ELF-1 (cell line): ENCODE measurements at places on chromosomes 7 and 10.

DNA sequence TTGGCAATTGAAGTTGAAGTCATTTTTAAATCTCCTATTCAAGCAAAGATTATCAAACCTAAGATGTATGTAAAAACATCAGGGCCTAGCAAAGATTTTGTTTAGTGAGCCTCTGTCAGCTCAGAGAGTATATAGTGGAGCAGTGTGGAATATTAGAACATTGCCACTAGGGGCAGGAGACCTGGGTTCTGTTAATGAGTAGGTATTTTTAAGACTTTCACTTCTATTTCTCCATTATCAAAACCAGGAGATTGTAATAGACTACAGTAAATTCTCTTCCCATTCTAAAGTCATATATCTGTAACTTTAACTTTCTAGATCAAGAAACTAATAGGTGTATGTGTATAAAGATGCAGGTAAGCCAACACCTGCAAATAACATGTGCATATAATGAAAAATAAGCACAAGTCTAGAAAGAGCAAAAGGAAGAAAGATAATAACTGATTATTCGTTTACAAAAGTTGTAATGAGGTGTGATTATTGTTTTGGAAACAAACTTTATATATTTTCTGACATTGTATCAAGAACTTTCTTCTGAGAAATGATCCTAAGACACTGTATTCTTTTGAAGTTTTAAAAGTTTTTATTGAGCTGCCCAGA, 64.4 kb downstream of the KCND2 start:
- no peak for DNase-seq

GRCh38 chr10:49407151-49407550, 11.3 kb upstream of the DRGX start:
- no peak for DNase-seq

GRCh38 chr10:91668913-91669312, 36.0 kb upstream of the PPP1R3C start:
- no peak for DNase-seq

DNA sequence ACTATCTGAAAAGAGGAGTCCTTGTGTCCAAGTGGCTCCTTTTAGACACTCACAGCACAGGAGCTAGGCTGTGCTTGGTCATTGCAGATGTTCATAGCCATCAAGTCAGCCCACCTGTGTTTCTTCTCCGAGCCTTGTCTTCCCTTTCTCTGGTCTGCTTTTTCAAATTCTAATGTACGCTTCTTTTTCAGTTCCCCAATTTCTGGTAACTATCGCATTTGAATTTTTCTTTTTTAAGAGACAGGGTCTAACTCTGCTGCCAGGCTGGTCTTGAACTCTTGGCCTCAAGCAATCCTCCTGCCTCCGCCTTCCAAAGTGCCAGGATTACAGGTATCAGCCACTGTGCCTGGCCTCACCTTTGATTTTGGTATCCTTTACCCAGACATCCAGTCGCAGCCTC, 18.9 kb downstream of the APBB1IP start:
- no peak for DNase-seq

DNA sequence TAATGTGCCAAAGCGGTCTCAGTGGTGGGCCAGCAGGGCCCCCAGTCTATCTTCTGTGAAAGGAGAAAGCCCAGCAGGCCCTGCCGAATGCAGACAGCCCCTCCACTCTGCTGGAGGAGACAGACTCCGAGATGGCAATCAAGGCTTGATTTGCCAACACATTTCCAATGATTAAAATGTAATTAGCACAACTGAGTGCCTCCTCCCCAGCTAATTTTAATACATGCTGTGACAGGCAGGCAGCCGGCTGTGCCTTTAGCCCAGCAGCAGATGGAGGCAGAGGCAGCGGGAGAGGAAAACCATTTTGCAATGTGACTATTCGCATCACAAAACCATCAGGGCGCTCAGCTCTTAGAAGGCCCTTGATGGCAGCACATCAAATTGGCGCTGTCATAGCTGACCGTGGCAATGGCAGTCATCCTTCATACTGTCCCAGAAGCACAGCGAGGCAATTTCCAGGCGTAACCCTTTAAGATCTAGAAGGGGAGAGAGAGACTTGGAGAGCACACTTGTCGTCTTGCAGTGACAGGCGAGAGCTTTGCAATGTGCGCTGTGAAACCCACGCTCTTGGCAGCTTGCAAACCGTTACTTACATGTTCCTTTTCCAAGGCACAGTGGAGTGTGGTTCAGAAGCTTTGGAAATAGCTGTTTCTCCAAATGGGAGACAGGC, 714.8 kb upstream of the GALNT17 start:
- DNase-seq: peak; percentile 21

DNA sequence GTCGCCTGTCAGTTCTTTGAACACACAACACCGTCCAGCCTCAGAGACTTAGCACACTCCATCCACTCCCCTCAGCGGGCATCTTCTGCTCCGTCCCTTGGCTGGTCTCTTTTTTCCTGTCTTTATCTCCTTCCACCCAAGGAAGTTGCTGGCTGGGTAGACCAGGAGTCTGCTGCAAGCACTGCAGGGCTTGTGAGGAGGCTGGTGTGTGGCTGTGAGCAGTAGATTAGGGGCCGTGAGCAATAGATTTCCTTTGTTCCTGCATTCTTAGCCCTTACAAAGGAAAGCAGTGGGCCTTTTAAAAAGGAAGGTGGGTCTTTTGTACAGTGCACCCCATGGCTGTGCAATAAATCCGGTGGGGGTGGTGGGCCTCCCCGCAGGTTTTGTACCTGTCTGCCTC, 100.3 kb upstream of the BTBD16 start:
- peak; percentile 73 for DNase-seq

DNA sequence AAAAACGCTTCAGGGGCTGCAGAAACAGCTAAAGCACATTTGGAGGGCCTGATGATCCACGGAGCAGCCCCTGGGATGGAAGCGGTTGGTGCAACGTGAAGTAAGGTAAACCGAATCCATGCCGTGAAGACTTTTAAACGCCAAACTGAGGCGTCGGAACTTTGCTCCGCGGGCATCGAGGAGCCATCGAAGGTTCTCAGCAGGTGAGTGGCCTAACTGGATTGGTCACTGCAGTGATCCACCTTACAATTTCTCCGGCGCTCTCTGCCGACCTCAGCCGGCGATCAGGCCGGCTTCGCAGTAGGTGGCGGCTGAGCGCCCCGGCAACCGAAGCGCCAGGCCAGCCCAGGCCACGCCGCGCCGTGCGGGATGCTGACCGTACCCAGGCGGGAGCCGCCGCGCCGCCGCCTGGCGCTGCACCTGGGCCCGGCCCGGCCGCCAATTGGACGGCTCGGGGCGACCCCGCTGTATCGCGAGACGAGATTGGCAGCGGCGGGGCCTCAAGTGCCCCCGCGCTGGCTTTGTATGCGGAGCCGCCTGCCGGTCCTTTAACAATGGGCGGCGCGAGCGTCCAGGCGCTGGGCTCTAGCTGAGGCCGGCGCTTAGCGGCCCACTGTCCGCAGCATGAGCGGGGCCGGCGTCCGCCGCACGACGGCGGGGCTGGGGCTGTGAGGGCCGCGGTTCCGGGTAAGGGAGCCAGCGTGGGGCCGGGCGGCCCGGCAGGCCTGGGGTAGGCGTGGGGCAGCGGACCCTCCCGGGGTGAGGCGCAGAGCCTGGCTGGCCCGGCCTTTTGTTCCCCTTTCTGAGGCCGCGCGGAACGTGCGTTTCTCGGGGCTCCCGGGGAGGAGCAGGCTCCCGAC, at the start of gene CCNJ:
CCNJ (plus strand) TSS at position 551 of the 860 bp plus-strand sequence. CDS start 811 bp downstream, outside the sequence.
- DNase-seq: peak; percentile 94

GRCh38 chr10:34078017-34078744, 736.9 kb downstream of the PARD3 start:
- DNase-seq: no peak

DNA sequence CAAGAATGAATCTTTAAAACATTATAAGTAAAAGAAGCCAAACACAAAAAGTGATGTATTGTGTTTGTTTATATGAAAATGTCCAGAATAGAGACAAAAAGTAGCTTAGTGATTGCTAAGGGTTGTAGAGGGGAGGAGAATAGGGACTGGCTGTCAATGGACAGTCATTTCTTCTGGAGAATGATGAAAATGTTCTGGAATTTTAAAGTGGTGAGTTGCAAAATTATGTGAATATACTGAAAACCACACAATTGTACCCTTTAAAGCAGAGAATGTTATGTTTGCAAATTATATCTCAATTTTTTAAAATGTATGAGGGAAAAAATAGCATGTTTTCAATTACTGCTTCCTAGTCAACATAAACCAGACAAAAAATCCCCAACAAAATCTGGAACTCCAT, 174.2 kb downstream of the KMT2E start:
- DNase-seq: no peak

DNA sequence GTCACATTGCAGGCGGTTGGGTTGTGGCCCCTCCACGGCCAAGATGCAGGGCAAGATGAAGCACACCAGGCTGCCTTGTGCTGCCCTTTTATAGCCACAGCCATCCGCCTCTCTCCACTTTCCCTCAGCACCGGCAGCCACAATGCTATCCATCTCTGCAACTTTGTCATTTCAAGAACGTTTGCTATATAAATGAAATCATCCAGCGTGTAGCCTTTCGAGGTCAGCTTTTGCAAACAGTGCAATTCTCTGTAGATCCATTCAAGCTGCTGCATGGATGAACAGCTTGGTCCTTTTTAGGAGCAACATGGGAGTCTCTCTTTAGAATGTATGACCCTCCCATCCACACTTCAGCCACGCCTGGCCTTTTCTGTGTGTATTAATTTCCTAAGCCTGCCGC, 6.4 kb upstream of the IL15RA start:
- DNase-seq: no peak

GRCh38 chr10:92377962-92378361, 87.0 kb downstream of the MARCHF5 start:
- DNase-seq: no peak

DNA sequence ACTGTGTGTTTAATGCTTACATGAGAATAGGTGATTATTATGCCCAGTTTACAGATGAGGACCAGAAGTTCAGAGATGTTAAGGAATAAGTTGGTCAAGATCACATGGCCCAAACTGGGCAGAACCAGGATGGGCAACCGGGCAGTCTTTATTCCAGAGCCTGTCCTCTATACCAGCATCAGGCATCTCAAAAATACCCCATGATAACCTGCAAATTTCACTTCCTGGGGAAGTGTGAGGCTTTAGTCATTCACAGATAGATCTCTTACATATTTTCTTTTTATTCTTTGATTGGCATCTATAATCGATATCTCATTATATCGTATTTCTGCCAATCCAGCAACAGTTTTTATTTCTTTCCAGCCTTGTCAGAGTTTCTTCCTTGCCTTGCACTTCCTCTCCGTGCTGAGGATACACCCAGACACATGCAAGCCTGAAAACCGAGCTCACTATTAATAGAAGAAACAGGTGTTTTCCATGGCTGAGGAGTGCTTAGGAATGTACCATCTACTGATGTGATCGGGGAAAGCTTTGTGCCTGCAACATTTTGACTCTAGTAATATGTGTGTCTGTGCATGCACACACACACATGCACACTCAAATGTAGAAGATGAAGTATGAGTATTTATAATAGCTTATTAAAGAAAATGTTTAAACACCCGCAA, 82.4 kb downstream of the CREM start:
- DNase-seq: no peak

DNA sequence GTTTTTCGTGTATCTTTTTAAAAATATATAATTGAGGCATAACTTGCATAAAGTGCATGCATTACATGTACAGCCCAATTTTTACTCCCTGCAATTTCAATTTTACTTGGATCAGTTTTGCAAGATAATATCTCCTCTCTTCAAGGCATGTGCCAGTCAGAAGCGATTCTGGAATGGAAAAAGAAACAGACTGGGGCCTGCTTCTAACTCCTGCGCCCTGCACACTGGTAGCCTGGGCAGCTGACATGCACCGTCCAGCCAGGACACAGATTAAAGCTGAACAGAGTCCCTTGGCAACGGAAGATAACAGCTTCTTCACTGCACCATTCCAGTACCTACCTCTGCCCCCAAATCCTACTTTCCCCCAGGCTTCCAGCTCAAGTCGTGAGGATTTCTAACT, 182.1 kb downstream of the FAM107B start:
- DNase-seq: no peak

DNA sequence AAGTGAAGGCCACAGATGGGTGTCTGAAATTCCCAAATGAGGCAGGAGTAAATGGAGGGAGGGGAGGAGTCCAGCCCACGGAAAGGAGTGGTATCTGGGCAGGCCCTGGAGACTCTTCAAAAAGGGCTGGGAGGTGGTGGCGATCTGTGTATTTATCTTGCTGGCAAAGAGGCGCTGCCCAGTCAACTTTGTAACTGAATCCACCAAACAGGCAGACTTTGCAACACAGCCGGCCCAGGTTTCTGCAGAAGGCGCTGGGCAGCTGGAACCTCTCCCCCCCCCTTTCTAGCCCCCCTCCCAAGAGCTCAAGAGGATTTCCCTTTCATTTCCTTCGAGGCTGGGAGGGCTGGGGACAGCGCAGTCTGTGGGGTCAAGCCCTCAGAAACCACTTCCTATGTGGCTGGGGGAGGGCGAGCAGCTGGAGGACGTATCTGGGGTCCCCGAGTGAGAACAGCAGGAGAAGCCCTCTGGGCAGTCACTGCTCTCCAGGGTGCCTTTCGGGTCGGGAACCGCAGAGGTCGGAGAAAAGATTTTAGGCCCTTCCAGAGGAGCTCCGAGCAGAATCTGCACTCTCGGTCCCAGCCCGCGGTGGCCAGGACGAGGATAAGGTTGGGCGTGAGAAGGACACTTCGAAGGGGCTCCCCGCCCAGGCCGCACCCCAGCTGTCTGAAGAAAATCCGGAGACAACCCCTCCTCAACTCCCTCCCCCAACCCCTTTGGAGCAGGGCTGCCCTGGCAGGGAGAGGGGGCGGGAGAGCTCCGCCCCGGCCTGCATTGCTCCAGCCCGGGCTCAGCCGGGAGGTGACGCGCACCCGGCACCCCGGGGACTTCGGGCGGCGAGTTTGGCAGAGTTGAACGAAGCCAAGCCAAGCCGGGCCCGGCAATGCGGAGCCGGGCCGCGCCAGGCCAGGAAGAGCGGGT, 965 bp downstream of the ZCCHC24 start:
- DNase-seq: peak; percentile 49

DNA sequence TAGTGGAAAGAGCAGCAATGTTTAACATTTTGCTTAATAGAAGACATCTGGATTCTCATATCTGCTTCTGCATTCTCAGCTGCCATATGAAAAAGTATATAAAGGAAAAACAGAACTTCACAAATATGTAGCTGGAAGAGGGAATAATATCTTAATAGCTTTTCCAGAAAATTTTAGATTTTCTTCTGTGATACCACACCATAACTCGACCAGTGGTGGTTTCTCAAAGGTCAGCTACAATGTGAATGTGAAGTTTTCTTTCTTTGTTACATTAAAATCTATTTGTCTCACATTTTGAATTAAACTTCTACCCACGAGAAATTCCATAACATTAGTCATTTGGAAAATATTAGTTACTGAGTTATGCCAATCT, 339.8 kb downstream of the PARD3 start:
- DNase-seq: no peak
